ENCODE measurements at places on chromosomes 7 and 10. TPM values are rescaled to one million over a fixed set of nuclear protein-coding genes. Genes with fewer than 3 reads are reported as not detected.

DNA sequence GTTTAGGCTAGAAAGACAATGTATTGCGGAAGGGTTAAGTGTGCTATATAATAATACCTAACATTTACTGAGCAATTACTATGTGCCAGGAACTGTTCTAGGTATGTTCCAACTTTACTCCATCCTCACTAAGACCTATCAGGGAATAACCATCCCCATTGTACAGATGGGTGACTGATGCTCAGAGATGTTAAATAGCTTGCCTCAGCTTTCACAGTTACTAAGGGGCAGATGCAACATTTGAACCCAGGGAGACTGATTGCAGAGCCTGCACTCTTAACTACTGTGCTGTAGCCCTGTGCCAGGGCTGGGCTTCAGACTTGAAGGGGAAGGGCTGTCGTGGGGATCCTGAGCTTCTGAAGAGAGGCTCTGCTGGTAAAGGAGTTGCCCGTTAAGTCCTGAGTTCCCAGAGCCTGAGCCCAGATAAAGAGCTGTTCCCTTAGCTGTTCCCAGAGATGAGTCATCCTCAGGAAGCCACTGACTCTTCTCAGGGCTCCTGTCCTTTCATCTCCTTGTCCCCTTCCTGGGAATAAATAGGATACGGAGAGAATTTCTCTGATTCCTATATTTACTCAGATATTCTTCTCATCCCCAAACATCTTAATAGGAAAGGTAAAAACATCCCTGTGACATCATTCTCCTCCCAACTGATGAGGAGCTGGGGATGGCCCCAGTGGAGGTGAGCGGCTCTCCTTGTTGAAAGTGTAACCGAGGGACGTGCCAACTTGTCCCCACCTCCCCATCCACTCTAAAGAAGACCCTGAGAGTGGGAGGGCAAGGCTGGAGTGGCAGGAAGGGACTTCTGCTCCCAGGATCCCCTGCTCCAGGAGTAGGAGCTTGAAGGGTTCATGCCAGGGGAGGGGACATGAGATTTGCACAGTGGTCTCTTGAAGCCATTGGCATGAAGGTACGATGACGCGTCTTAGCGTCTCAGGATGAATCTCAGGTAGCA is 28.0 kb upstream of the HABP2 start:
- DNase-seq = no peak

DNA sequence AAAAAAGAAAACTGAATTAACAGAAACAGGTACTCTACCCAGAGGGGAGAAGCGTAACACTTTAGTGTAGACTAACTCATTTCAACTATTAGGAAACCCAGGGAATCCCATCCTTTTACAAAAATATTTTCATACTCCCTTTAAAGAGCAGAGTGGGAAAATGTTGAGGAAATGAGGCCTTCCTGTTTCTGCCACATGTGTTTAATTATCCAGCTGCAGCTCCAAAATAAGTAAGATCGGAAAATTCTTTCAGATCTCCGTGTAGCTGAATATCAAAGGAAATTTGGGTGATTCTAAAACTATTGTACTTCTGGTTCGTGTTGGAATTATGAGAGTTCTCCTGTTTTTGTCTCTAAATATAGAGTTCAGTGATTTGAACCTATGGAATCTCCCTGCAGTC is 58.0 kb upstream of the CAV2 start:
- no peak for DNase-seq

- no peak for DNase-seq
Measured at GRCh38 chr7:7524121-7524520, 11.6 kb downstream of the COL28A1 start.

- no peak for DNase-seq
Measured at GRCh38 chr7:141201145-141201885, 127.5 kb downstream of the TMEM178B start.

- no peak for DNase-seq
Measured at GRCh38 chr10:116430288-116430687, 2.6 kb downstream of the PNLIPRP3 start.

Gene TUBAL3
- 0.11 TPM for total RNA-seq

- no peak for DNase-seq
Measured at GRCh38 chr10:97517778-97518300, 19.1 kb downstream of the UBTD1 start.

Gene ATOH7
- total RNA-seq = not detected

DNA sequence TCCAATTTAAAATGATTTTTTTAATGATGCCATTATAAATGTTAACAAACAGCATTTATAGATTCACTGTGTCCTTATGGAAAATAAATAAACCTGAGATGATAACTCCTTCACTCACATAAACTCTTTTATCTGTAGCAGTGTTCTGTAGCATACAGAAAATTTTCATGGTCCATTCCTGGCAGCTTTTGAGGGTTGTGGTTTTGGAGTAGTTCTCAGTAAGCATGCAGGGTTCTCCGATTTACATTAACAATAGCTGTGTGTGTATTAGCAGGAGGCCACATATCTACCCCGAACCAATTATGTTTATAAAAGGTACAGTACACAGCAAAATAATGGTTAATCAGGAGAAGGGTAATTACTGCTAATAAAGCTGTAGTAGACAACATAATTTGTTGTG is 162.7 kb downstream of the CDCA7L start:
- DNase-seq = no peak

DNA sequence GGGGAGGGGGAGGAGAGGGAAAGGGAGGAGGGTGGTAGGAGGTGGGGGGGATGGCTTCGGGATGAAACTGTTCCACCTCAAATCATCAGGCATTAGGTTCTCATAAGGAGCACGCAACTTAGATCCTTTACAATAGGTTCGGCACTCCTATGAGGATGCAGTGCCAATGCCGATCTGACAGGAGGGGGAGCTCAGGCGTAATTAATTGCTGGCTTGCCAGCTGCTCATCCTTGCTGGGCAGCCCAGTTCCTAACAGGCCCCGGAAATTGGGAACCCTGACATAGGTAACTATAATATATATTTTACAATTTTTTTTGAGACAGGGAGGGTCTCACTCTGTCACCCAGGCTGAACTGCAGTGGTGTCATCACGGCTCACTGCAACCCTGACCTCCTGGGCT is 118.8 kb upstream of the SFMBT2 start:
- DNase-seq = peak; percentile 63

DNA sequence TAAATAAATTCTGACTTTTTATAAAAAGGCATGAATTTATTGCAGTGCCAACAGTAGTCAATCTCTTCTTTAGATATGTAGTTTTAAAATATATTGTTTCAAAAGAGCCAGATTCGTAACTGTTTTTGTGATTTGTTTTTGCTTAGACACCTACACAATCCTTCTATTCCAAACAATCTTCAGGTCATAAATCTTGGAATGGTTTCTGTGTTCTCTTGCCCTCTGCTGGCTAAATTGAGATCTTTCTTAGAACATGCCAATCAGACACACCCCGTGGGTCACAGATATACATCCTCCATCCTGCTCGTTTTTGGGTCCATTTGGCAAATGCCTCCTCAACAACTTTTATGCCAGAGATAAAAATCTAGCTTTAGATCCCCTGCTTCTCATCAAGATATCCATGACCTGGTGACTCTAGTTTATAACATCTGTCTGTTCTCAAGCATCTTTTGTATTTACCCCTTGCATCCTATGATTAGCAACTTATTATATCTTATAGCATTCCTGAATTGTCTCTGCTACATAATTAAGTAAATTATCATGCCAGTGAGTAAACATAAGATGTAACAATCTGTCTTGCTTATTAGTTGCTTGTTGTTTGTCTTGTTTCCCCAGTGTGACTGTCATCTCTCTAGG is 35.3 kb upstream of the IFRD1 start:
- peak; percentile 58 for DNase-seq

Gene HOXA13
- total RNA-seq = 0.07 TPM

GRCh38 chr10:35910234-35910633 is 268.1 kb upstream of the FZD8 start:
- no peak for DNase-seq

GRCh38 chr7:152052771-152053170 is 27.3 kb downstream of the GALNT11 start:
- DNase-seq = no peak

- DNase-seq = no peak
Measured at GRCh38 chr7:70505886-70506285, 626.1 kb upstream of the GALNT17 start.

GRCh38 chr7:73881352-73882046 is 20.5 kb downstream of the TMEM270 start:
- no peak for DNase-seq
